Hematopoietic multipotent progenitor cell treated with erythropoietin and hydrocortisone succinate and interleukin-3 and kit ligand, for 15 days (in vitro differentiated cells): ENCODE measurements at places on chromosomes 7 and 10.

DNA sequence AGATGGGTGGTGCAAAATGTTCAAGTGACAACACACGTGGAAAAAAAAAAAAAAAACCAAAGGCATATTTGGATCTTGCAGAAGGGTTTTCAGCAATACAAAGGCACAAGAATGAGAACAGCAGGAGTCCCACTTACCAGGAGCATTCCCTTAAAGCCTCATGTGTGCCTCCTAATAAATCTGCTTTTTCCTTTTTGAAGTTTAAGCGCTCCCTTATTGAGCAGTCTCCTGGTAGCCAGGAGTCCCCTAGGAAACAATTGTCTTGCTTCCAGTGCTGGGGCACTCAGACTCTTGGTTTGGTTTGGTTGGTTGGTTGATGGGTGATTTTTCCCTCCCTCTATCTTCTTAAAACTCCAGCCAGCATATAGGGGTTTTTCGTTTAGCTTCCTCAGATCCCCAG, 321.8 kb upstream of the NFE2L3 start:
- no peak for DNase-seq

- no peak for DNase-seq
Observed at GRCh38 chr7:17996040-17996439, 31.6 kb downstream of the PRPS1L1 start.

DNA sequence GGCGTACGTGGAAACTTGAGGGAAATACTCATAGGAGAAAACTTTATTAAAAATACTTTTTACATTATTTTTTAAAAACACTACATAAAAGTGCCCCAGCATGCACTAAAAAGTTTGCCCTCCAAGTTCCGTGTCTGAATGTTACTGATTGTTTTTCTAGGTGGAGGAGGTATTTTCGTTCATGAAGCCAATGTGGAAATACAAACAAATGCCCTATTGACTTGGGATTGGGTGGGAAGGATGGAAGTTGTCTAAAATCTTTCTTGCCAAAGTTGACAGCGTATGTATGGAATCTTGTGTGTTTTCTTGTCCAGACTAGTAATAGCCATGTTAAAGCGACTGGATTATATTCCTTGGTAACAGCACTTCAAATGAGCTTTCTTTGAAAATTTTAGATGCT, 1.2 kb downstream of the PROSER2 start:
- no peak for DNase-seq

GRCh38 chr7:146455091-146455655, 338.6 kb downstream of the CNTNAP2 start:
- no peak for DNase-seq

GRCh38 chr10:34666008-34666704, 148.9 kb downstream of the PARD3 start:
- no peak for DNase-seq

GRCh38 chr7:70947181-70947580, 184.8 kb upstream of the GALNT17 start:
- no peak for DNase-seq

- peak; percentile 79 for DNase-seq
Observed at GRCh38 chr7:140810830-140811556, 113.7 kb downstream of the BRAF start.

DNA sequence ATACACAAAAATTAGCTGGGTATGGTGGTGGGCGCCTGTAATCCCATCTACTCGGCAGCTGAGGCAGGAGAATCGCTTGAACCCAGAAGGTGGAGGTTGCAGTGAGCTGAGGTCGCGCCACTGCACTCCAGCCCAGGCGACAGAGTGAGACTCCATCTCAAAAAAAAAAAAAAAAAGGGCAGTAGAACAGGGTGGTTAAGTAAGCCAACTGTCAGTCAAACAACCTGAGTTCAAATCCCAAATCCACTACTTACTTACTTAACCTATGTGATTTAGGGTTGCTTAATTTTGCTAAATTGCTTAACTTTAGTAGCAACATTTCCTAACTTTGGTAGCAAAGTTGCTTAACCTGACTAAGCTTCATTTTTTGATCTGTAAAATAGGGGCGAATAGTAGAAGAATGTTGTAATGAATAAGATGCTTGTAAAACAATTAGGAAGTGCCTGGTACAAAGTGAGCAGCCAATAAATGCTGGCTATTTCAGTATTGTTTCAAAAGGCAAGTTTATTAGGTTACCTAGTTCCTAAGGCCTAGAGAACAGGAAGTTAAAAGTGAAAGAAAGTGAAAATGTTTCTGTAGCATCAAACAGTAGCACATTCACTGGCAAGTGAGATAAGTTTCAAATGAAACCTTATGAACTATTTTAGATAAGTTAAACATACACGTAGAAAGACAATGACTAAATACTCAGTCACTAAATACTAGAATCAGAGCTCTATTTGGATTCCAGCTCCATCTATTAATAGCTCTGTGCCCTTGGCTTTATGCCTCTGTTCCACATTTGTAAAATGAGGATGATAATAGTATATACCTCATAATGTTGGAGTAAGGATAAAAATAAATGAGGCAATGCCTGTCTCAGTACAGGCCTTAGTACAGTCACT, 64.3 kb downstream of the HOXA1 start:
- no peak for DNase-seq

DNA sequence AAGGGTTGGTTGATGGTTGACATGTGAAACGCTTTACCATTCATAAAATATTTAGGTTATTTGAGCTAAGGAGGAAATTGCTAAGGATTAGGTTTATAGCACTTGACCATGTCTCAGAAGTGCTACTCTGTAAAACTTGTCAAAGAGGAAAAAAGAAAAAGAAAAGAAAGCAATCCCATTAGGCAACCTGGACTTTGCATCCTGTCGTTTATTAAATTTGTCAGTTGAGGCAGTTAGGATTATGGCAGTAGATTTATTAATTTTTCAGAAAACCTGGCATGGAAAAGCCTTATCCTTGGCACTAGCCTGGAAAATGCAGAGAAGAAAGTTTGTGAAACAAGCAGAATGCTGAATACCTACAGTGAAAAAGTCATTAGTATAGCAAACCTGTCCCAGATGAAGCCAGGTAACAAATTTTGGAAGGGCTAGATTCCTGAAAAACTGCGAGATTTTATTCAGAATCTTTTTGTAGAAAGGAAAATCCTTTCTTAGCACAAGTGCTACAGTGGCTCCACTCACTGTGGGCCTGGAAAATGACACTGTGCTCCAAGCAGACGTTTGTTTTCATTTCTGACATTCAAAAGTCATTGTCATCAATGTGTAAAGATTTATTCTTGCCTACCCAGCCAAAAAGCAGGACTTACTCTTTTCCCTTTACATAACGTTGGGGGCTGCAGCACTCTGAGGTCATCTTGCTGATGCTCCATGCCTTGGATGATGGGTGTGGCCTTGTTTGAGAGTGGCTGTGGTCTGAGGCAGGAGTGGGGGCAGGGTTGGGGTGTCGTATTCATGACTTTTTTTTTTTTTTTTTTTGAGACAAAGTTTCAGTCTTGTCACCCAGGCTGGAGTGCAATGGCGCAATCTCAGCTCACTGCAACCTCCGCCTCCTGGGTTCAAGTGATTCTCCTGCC, 664.9 kb downstream of the SUGCT start:
- DNase-seq: no peak

DNA sequence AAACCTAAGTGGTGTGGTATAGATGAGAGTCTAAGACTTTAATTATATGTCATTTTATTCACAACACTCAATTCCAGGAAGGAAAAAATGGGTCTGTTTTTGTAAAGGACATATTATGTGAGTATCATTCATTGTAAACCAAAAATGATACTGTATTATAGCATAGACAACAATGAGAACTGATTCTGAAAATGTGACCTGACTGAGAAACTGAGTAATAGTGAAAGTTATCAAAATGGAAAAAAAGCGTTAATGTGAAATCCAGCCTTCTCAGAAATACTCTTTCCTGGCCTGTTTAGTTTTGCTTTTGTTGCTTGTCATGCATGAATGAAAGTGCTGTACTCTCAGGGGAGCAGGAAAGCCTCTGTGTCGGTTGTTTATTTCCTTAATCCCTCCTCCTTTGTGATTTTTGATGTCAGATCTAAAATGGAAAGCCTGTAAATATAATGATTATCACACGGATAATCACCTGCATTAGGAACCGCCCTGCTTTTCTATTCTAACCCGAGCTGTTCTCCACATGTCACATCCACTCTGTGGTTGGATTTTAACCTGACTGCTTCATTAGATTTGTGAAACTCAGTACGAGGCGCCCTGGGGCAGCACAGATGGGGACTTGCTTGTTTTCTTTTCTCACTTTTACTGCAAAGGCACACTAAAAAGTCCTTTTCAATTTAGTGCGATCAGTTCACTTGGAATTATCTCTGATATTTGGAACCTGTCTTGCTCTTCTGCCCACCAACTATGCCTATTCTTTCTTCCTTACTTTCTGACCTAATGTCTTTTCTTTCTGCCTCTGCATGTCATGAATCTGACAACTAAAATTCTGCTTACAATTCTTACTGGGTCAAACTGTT, 240.9 kb upstream of the KAT6B start:
- DNase-seq: no peak

- DNase-seq: no peak
Observed at GRCh38 chr7:136079478-136079892, 102.3 kb upstream of the MTPN start.

DNA sequence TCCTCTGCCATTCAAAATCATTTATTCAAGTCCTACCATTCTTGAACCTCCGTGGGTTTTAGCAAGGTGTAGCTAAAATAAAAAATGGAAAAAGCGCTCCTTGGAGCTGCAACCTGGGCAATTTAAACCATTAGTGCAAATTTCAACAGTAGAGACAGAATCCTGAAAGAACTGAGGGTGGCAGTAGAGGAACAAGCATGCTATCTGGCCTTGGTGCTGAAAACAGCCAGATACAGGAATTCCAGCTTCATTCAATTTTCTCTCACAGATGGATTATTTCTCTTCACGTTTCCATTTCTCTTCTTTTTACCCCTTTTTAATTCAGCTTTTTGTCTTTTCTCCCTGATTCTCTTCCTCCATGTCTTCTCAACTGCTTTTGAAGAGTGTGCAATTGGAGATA, 77.7 kb downstream of the OTUD1 start:
- DNase-seq: no peak

DNA sequence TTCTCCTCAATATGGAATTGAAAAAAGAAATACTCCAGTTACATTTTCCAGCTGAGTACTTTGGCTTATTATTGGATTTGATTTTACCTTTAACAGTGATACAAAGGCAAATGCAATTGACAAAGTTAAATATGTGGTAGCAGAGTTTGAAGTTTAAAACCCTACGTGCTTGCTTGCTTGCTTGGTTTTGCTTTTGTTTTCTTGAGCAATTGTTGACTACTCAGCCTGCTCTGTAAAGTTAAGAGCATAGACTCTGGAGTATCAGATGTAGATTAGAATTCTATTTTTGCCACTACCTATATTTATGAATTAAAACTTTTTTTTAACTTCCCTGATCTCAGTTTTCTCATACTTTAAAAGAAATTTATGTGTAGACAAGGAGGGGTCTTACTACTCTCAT, 51.4 kb downstream of the PCDH15 start:
- DNase-seq: no peak

DNA sequence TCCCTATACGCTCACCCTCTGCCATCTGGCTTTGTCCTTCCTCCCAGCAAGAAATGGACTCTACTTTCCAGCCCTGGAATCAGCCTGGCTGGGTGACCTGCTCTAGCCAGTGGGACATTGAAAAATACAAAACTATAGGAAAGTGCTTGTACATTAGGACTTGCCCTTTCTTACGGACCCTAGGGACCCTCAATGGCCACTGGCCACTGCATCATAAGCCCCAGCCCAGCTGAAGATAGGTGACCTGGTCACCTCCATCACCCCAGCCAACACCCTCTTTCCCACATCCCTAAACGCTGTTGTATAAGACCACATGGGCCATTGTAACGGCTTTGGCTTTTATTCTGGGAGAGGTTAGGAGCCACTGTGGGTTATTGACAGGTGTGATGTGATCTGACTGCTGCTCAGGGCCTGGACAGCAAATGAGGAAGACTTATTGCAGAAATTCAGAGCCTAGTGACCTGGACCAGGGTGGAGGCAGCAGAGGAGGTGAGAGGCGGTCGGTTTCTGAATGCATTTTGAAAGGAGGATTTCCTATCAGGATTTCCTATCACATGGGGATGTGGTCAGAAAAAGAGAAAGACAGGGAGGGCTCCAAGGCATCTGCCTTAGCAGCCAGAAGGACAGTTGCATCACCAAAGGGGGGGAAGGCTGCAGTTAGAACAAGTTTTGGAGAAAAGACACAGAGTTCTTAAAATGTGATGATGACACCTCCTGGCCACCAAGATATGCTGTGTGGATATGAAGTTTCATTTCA, 2.2 kb upstream of the LMBR1 start:
- no peak for DNase-seq

GRCh38 chr7:122847871-122848473, 38.3 kb downstream of the CADPS2 start:
- no peak for DNase-seq

- DNase-seq: peak; percentile 2
Observed at GRCh38 chr10:107649249-107649648, 484.7 kb upstream of the SORCS1 start.

DNA sequence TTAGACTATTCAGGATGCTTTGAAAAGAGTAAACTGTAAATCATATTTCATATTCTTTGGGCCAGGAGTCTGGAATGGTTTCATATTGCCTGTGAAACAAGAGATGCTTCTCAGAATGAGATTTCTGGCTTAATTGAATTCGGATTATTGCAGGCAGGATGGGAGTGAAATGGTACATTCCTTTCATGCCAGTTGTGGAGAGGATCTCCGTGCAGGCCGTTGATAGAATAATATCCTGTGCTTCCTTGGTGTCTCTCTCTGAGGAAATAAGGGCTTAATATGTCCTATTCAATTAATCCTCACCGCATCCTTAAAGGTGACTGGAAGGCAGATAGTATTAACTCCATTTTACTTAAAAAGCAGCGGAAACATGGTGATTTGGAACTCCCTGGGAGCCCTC, 56.6 kb downstream of the CUX1 start:
- no peak for DNase-seq

DNA sequence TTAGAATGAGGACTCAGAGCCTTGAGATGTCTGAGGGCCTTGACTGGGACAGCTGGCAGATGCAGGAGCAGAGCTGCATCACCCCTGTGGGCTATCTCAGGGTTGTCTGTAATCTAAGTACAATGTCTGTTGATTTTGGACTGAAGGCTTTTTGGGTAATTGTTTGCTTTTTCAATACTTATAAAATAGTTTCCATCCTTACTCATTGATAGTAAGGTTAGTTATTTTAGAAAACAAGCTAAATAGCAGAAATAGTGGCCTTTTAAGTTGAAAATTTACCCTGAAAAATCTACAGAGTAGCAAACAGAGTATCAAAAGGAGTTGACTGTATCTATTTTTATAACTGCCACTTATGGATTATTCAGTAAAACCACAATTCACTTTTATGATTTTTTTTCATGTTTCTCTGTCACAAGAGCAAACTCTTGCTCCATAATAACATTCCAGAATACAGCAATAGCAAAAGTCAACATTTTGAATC, 179.7 kb downstream of the CFTR start:
- DNase-seq: no peak

GRCh38 chr10:63466144-63466935, 563 bp upstream of the JMJD1C start:
- peak; percentile 36 for DNase-seq

- DNase-seq: no peak
Observed at GRCh38 chr10:131685576-131685975, 215.2 kb upstream of the PPP2R2D start.
